ENCODE measurements at places on chromosomes 12 and 14. TPM values are rescaled to one million over a fixed set of nuclear protein-coding genes. Genes with fewer than 3 reads are reported as not detected.

Gene ERBB3
- total RNA-seq, result 1.4 TPM

Gene NTN4
- 47.0 TPM for total RNA-seq

Gene P2RX2
- total RNA-seq, result not detected

Gene RNF10
- 105 TPM for total RNA-seq
